ENCODE measurements at places on chromosomes 12 and 14. TPM values are rescaled to one million over a fixed set of nuclear protein-coding genes. Genes with fewer than 3 reads are reported as not detected.

PPP1R36 gene
- 1.8 TPM for total RNA-seq

SOX5 gene
- total RNA-seq: 61.4 TPM

KRT80 gene
- 1.7 TPM for total RNA-seq

KRT82 gene
- not detected for total RNA-seq

ART4 gene
- total RNA-seq: 4.8 TPM

TRPV4 gene
- 0.90 TPM for total RNA-seq

WNT1 gene
- total RNA-seq: not detected

All from urinary bladder (tissue), 4 donors.